ENCODE measurements at places on chromosomes 3 and 15. TPM values are rescaled to one million over a fixed set of nuclear protein-coding genes. Genes with fewer than 3 reads are reported as not detected.

DNA sequence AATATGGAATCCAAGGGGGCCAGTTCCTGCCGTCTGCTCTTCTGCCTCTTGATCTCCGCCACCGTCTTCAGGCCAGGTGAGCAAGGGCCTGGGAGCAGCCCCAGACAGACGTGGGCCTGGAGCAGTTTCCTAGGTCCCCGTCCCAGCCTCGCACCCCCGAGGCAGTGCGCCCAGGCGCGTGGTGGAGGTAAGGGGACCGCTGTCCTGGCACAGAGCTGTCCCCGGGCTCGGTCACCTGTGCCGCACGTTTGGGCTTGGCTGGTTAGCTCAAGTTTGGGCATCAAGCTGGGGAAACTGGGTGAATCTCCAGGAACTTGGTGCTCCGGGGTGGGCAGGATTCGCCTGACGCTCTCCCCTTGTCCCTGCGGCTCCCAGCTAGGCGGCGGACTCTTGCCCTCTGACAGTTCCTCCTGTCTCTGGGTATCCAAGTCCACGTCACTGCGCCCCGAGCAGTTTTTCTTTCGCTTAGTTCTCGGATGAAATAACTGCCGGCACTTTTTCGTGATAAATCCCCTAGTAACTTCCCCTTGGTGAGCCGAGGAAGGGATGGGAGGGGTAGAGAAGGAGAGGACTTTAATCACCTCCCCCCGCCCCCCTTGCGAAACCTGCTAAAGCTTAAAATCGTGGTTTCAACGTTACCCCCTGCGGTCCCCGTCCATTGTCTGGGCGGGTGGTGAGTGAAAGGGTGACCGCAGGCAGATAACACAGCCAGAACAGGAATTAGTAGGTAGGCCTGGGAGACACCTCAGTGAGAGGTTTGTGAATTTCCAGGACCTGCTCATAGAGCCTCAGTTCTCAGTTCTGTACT is 901 bp downstream of the ALCAM start:
- DNase-seq: peak; percentile 59

GRCh38 chr15:81030301-81030750 is 29.6 kb downstream of the TLNRD1 start:
- no peak for DNase-seq

GRCh38 chr3:6522191-6522590 is 338.7 kb upstream of the GRM7 start:
- no peak for DNase-seq

DNA sequence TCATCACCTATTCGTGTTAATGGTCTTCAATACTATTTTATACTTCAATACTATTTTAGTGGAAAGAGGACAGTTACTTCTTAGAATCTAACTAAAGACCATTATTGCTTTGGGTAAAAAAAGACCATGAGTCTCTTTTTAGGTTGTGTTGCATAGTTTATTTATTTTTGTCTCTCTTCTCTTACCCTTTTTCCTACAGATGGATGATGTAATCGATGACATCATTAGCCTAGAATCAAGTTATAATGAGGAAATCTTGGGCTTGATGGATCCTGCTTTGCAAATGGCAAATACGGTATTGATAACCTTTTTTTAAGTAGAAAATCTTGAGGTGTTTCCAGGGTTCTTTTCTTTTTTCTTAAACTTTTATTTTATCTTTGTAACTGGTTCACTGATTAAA is 58.5 kb upstream of the SAMMSON start:
- no peak for DNase-seq

DNA sequence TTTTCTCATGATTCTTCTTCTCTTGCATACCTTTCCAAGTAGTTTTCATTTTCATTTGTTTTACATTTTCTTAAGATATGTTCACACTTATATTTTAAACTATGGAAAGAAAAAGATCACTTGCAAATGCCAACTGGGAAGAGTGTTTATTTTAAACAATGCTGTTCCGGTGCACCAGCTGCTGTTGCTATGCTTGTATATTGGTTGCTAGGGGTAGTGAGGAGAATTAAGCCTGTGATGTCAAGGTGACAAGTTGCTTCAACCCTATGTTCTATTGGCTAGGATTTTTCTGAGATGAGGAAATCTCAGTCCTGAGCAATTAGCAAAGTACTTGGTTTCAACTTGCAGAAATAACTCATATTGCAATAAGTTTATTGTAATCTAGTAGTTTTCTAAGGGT is 500.1 kb downstream of the MFSD1 start:
- no peak for DNase-seq

DNA sequence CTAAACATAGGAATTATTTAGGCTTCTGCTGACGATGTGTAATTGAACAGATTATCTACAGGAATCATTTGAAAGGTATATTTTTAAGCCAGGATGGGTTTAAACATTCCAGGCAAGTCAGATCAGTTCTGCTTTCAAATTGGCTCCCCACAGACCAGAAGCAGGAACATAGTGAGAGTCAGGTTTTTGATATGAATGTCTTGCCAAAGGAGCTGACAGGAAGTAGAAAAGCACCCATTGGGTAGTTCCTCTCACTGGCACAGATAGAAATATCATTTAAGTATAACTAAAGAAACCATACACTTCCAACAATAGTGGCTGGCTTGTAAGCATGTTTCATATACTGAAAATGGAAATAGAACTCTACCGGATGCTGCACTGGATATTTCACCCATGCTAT is 95.2 kb downstream of the CLDN1 start:
- no peak for DNase-seq

- DNase-seq: no peak
Observed at GRCh38 chr3:30181581-30181980, 424.8 kb upstream of the TGFBR2 start.

- DNase-seq: no peak
Observed at GRCh38 chr3:12188328-12188648, 29.6 kb upstream of the TIMP4 start.

GRCh38 chr3:40862946-40863345 is 336.4 kb upstream of the CTNNB1 start:
- no peak for DNase-seq

The CCR9 gene
- total RNA-seq: 4.7 TPM

The PAQR9 gene
- total RNA-seq: not detected

The SCAMP5 gene
- 4.3 TPM for total RNA-seq

The POPDC2 gene
- 4.2 TPM for total RNA-seq

Data from T-helper 17 cell (primary cell).